ENCODE measurements at places on chromosomes 2 and 18.

- DNase-seq, result no peak
Measured at GRCh38 chr2:163753726-163754125, 17.9 kb upstream of the FIGN start.

- DNase-seq, result no peak
Measured at GRCh38 chr2:74017223-74017622, 32.5 kb downstream of the TET3 start.

GRCh38 chr18:58321986-58322385 is 278.0 kb downstream of the NEDD4L start:
- DNase-seq, result peak; percentile 92

DNA sequence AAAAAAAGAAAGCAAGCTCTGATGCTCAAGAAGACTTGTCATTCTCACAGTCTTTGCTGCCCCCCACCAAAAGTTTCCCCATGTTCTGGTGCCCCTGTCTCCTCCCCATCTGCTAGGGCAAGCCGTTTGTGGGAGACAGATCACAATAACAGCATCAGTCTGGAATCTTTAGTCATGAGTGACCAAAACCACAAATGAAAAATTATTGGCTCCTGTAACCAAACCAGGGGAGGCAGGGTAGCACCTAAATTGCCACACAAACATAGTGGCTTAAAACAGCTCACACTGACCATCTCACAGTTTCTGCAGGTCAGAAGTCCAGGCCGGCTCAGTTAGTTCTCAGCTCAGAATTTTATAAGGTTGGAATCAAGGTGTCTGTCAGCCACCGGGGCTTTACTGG is 9.1 kb upstream of the B3GNT7 start:
- no peak for DNase-seq

DNA sequence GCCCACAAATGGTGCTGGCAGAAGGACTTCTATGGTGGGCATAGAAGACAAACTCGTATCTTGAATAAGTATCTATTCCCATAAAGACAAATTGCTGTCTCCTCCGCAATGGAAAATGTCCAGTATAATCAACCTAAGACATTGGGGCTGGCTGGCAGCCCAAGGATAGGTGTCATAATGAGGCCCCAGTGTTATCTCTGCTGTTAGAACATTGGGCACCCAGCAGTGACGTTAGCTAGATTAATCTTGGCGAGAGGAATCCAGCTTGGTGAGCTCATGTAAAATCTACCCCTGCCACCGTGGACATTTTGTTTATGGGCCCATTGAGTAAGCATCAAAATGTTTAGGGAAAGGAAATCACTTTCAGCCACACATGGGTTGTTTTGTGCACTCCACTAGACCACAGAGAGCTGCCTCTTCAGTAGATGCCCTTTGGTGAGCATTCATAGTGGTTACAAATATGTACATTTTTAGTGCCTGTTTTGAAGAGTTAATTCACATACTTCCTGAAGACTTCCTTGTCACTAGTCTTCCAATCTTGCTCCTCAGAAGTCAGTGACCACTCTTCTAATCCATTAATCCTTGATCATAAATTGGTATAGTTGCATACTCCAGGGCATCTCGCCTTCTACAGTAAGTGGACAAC is 48.2 kb upstream of the KDM3A start:
- DNase-seq, result peak; percentile 27

All from hematopoietic multipotent progenitor cell treated with erythropoietin and hydrocortisone succinate and interleukin-3 and kit ligand, for 8 days (in vitro differentiated cells).